HFFc6 (cell line): ENCODE measurements at places on chromosomes 4 and X. TPM values are rescaled to one million over a fixed set of nuclear protein-coding genes. Genes with fewer than 3 reads are reported as not detected.

MAPK10 gene
- 0.94 to 1.1 TPM (median 1.0 TPM) in 3 replicates for total RNA-seq

- no peak for DNase-seq
Measured at GRCh38 chrX:130321550-130321949, 18.2 kb upstream of the SLC25A14 start.

- no peak for DNase-seq
Measured at GRCh38 chr4:184776821-184777220, 42.9 kb upstream of the CENPU start.

CMC4 gene
- 4.6 to 6.2 TPM (median 5.6 TPM) in 3 replicates for total RNA-seq

- DNase-seq: no peak
Measured at GRCh38 chr4:3371033-3372001, 70.5 kb upstream of the HGFAC start.

NALF2 gene
- total RNA-seq: not detected in 3 replicates

DNA sequence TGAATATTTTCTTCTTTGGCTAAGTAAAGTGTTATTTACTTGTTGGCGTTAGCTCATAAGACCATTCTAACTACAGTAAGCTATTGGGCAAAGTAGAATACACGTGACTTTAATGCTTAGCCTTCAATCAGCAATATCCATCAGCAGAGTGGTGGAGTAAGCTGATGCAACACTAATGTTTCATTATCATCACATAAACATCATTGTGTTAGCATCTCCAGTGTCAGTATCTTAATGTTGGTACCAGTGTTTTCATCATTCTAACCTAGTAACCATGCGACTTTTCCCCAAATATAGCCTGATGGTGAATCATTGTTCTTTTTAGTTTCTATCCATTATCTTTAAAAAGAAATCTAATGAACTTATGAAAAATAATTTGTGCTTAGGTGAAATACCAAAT, 48.5 kb downstream of the APOOL start:
- DNase-seq: peak; percentile 28

MOB1B gene
- total RNA-seq: 35.0 to 46.5 TPM (median 40.8 TPM) in 3 replicates

- DNase-seq: no peak
Measured at GRCh38 chr4:91973479-91974153, 330.1 kb upstream of the GRID2 start.

QRFPR gene
- total RNA-seq: not detected in 3 replicates

GRCh38 chr4:1208266-1208961, 36.0 kb upstream of the SPON2 start:
- no peak for DNase-seq

DGKK gene
- total RNA-seq: not detected in 3 replicates

NEUROG2 gene
- not detected in 3 replicates for total RNA-seq

BBS12 gene
- 2.1 to 2.6 TPM (median 2.4 TPM) in 3 replicates for total RNA-seq

SPACA5 gene
- total RNA-seq: not detected in 3 replicates

- DNase-seq: no peak
Measured at GRCh38 chr4:13117185-13117584, 367.0 kb downstream of the RAB28 start.

DNA sequence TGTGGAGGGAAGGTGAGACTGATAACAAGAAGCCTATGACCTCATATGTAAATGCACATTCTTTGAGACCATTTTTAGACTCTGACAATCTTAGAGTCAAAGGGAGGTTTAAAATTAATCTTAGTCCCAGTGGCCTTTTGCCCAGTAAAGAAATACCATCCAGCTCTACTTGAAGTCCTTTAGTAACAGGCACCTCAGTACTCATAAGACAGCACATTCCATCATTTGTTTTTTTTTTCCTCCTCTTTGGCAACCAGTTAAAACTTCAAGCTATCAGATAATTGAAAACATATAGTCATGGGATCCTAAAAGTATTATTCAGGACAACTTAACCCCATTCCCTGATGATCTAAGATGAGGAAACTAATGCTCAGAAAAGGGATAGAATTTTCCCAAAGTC, 4.6 kb downstream of the EDA2R start:
- no peak for DNase-seq
